CD4-positive, alpha-beta memory T cell (primary cell): ENCODE measurements at places on chromosomes 3 and 15. TPM values are rescaled to one million over a fixed set of nuclear protein-coding genes. Genes with fewer than 3 reads are reported as not detected.

DNA sequence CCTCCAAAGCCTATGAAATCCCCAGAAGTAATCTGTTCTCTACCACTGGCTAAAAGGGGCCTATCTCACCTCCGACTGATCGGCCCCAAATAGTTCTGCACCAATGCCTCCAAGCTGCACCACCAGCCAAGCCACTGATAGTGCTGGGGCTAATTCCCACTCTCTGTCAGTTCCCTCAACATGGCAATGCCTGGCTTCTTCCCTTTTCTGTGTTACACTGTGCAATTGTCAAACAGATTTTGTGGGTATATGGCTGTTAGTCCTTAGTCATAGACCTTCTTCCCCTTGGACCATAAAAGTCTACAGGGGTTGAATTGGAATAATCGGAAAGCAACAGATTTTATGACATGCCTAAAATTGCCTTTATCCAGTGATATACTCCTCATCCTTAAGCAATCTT, 9.3 kb upstream of the UBE2E2 start:
- DNase-seq = no peak

DNA sequence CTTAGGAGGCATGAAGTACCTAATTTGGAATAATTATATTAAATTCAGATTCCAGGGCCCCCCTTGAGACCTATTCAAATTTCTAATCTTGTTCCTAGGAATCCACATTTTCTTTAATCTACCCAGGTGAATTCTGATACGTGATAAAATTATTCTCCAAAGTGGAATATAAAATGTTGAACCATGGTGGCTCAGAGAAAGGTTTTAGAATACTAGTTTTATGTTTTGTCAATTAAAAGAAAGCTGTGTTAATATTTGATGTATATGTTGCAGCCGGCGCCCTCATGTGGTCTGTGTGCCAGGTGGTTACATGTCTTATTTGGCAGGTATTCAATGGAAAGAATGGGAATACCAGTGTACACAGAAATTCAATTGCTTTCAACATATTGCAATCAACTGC, 321.8 kb downstream of the FEZF2 start:
- no peak for DNase-seq

DNA sequence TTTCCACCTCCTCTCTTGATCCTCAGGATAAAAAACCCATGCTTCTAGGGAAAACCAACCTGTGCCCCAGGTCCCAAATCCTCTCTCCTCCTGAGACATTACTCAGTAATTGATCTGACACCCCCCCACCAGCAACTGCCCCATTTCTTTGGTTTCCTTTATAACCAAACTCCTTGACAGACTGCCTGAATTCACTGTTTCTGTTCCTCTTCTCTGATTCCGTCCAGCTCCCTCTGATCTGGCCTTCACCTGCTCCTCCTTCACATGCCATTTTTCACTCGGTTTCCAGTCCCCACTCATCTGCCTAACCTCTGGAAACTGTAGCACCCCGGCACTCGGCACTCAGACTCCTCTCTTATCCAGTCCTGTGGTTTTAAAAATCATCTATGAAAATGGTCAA, 2.1 kb downstream of the CCDC51 start:
- no peak for DNase-seq

SLC15A2 gene
- 4.3 TPM for total RNA-seq

GRCh38 chr3:33881156-33882064, 83.0 kb downstream of the PDCD6IP start:
- no peak for DNase-seq

CPA3 gene
- not detected for total RNA-seq
